CD4-positive, CD25-positive, alpha-beta regulatory T cell (primary cell): ENCODE measurements at places on chromosomes 7 and 10. TPM values are rescaled to one million over a fixed set of nuclear protein-coding genes. Genes with fewer than 3 reads are reported as not detected.

DNA sequence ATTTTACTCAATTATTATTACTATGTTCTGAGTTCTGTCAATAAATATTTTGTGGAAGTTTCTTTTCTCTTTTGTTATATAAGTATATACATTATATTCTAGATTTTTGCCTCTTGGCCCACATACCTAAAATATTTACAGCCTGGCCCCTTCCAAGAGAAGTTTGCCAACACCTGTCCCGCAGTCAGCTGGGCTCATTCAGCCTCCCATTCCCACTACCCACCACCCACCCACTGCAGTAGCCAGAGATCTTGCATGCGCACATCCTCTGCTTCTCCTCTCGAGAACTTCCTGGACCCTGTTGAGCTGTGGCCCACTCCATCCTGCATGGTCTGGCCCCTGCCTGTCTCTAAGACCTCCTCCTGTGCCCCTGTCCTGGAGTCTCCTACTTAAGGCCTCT is 33.6 kb downstream of the WIPF3 start:
- no peak for DNase-seq
- H3K27ac ChIP-seq = no peak overlapping the region
- no peaks in the 10 kb centered on the region for H3K4me1 ChIP-seq
- no peak overlapping the region for H3K4me3 ChIP-seq
- H3K27me3 ChIP-seq = no peaks in the 10 kb centered on the region
- no peaks in the 10 kb centered on the region for H3K36me3 ChIP-seq

DNA sequence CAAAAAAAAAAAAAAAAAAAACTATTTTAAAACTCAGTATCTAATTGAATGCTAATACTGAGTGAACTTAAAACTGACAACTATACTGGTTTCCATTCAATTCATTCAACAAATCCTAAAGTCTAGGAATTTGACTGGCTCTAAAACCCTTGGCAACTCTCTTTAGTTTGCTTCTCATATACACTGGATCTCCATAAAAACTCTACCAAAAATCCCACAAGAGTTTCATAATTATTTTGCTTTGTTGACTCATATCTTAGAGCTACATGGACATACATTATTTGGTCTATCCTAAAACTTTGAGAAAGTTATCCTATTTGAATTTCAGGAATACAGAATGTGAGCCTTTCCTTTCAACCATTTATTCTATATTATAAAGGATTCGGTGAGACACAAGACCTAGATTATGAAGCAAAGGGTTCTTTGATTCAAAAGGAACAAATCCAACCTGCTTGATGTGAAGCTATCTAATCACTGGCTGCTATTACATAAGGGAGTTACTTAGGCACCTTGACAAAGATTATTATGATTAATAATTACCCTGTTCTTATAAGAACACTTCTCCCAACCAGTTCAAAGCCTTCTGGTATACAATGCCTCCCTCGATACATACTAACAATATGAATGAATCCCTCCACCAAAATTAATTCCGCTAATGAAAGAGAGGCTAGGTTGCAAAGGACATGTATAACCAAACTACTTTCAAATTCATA is 15.8 kb upstream of the KMT2E start:
- peaks cover 30% of the 10 kb centered on the region for H3K36me3 ChIP-seq
- no peaks in the 10 kb centered on the region for H3K27me3 ChIP-seq
- peak overlapping the region; percentile 35 for H3K4me3 ChIP-seq
- peaks cover 84% of the 10 kb centered on the region for H3K4me1 ChIP-seq
- DNase-seq = no peak

GRCh38 chr7:26930845-26931244 is 66.5 kb upstream of the SKAP2 start:
- no peaks in the 10 kb centered on the region for H3K36me3 ChIP-seq
- no peak overlapping the region for H3K4me3 ChIP-seq
- H3K27me3 ChIP-seq = peaks cover 6% of the 10 kb centered on the region
- H3K27ac ChIP-seq = no peak overlapping the region

DNA sequence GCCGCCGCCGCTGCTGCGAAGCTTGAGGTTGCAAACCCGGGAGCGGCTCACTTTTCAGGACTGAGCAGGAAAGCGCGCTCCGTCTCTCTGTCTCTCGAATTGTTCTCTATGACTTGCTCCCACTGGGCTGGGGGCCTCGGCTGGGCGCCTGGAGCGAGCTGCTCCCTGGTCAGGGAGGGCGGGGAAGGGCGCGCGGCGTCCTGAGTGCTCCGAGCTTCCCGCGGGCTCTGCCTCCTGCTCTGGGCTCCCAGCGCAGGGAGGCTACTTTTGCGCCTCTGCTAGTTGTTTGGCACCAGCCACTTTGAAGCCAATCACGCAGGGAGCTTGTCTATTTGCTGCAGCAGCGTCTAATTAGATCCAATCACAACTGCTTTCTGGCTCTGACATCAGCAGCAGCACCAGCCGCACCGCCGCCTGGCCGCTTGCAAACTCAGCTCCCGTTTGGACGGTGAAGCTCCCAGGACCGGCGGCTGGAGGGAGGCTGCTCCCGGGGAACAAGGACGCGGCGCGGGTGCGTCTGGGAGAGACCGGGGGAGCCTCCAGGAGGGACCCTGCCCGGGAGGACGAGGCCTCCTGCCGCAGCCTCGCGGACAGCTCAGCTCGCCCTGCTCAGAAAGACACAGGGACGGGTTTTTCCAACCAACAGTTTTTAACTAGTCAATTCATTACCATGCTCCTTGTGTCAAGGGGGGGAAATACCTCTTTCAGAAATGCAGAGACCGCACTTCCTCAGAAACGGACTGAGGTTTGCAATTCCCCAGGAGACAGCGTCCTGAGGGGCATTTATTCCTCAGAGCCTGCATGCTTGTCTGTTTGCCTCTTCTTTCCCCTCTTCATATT is at the start of gene ADARB2:
TSS of gene ADARB2 (minus strand) at position 304 of the 840 bp plus-strand sequence.
- H3K27me3 ChIP-seq = peaks cover 21% of the 10 kb centered on the region
- DNase-seq = peak; percentile 2
- no peaks in the 10 kb centered on the region for H3K4me1 ChIP-seq
- no peaks in the 10 kb centered on the region for H3K36me3 ChIP-seq

- no peak overlapping the region for H3K4me3 ChIP-seq
- H3K27ac ChIP-seq = no peak overlapping the region
- no peaks in the 10 kb centered on the region for H3K27me3 ChIP-seq
- no peaks in the 10 kb centered on the region for H3K4me1 ChIP-seq
Observed at GRCh38 chr10:19616966-19617365, 199.3 kb upstream of the PLXDC2 start.

CADPS2 gene
- not detected for total RNA-seq
